ENCODE measurements at places on chromosomes 16 and 17. TPM values are rescaled to one million over a fixed set of nuclear protein-coding genes. Genes with fewer than 3 reads are reported as not detected.

DOC2A gene
- total RNA-seq = 0.94 TPM

ENDOV gene
- total RNA-seq = 21.4 TPM

ZNF200 gene
- 8.5 TPM for total RNA-seq

GRCh38 chr17:75241996-75242460, 19.4 kb downstream of the GGA3 start:
- no peaks in the 10 kb centered on the region for H3K4me1 ChIP-seq
- no peak overlapping the region for H3K4me3 ChIP-seq
- no peak for DNase-seq
- H3K27ac ChIP-seq = no peak overlapping the region
- H3K27me3 ChIP-seq = no peaks in the 10 kb centered on the region
- H3K36me3 ChIP-seq = peaks cover 91% of the 10 kb centered on the region

RHBDL3 gene
- total RNA-seq = not detected

KRTAP3-1 gene
- not detected for total RNA-seq

- no peak overlapping the region for H3K27ac ChIP-seq
- DNase-seq = no peak
- H3K36me3 ChIP-seq = no peaks in the 10 kb centered on the region
- H3K4me1 ChIP-seq = peaks cover 15% of the 10 kb centered on the region
- no peak overlapping the region for H3K4me3 ChIP-seq
- no peaks in the 10 kb centered on the region for H3K27me3 ChIP-seq
These were observed 18.9 kb downstream of the VASN start for GRCh38 chr16:4390266-4391260.

- DNase-seq = no peak
- no peak overlapping the region for H3K4me3 ChIP-seq
- no peaks in the 10 kb centered on the region for H3K4me1 ChIP-seq
- no peaks in the 10 kb centered on the region for H3K36me3 ChIP-seq
These were observed 475.9 kb downstream of the HS3ST3B1 start for GRCh38 chr17:14776791-14777190.

GRCh38 chr16:11411059-11411550, 65.8 kb downstream of the RMI2 start:
- H3K36me3 ChIP-seq = no peaks in the 10 kb centered on the region
- no peak overlapping the region for H3K4me3 ChIP-seq
- peaks cover 5% of the 10 kb centered on the region for H3K4me1 ChIP-seq

GRCh38 chr16:81522108-81522701, 77.6 kb downstream of the CMIP start:
- no peaks in the 10 kb centered on the region for H3K27me3 ChIP-seq
- H3K36me3 ChIP-seq = no peaks in the 10 kb centered on the region
- no peak for DNase-seq
- peaks cover 30% of the 10 kb centered on the region for H3K4me1 ChIP-seq
- no peak overlapping the region for H3K4me3 ChIP-seq

GRCh38 chr16:54240271-54241129, 46.1 kb downstream of the IRX3 start:
- no peak overlapping the region for H3K27ac ChIP-seq
- no peaks in the 10 kb centered on the region for H3K36me3 ChIP-seq
- no peaks in the 10 kb centered on the region for H3K27me3 ChIP-seq
- H3K4me3 ChIP-seq = no peak overlapping the region

SLC5A11 gene
- total RNA-seq = not detected

DNA sequence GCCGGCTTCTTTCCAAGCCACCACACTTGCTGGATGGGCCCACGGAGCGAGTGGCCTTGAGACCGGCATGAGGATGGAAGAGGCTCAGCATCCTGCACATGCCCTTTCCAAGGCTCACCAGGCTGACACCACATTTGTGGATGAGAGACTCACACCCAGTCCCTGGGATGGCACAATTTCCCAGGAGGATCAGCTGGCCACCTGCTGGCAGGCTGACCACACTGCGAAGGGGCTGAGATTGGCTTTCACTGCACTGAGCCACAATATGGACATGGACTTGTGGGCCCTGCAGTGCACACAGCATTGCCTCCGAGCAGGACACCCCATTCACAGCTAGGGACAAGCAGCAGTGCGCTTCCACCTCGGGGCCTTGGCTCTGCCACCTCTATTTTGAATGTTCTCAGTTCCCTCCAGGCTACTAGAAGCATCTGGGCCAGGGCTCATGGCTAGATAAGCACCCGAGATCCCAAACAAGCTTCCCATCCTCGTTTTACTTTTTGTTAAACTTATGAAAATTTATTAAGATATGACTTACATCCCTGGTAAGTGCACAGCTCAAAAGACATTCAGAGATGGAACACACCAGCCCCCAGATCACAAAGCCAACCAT, 25.3 kb upstream of the KSR1 start:
- H3K27ac ChIP-seq = no peak overlapping the region
- H3K4me1 ChIP-seq = no peaks in the 10 kb centered on the region
- H3K4me3 ChIP-seq = no peak overlapping the region

DNA sequence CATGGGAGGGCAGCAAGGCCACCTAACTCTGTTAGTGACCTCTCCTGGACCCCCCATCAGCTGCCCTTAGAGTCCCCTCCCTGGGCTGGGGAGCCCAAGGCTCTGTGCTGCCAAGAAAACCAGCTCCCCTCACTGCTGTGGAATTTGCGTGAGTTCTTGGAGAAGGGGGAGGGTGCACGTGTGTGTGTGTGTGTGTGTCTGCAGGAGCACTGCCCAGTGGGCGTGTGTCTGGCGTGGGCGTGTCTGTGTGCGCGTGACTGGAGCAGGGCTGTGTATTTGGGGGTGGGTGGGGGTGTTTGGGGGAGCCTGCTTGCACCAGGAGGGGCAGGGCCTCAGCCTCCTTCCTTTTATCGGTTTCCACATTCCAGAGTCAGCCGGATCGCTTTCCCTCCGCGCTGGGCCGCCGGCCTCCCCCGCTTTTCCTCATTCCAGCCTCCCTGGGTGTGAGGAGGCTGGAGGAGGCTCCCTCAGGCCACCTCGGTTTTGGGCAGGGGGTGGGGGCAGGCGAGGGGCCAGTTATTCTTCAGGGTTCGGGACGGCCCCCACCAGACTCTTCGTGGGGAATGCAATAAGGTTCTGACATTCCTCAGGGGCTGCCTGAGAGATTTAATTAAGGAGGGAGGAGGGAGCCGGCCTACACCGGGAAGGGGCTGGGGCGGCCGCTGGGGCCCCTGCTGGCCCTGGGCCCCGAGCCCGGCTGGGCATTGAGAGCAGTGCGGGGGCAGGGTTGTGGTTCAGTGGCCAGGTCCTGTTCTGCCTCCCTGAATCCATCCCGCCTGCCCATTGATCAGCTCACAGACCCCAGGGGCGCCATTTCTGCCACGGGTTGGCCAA, 2.5 kb downstream of the VASN start:
- H3K27ac ChIP-seq = peak overlapping the region; percentile 93
- no peaks in the 10 kb centered on the region for H3K36me3 ChIP-seq
- H3K27me3 ChIP-seq = no peaks in the 10 kb centered on the region
- H3K4me1 ChIP-seq = peaks cover 83% of the 10 kb centered on the region
- H3K4me3 ChIP-seq = no peak overlapping the region
- DNase-seq = peak; percentile 91

GRCh38 chr16:15854906-15855703, 1.7 kb downstream of the MYH11 start:
- no peak overlapping the region for H3K4me3 ChIP-seq
- DNase-seq = no peak
- H3K27ac ChIP-seq = no peak overlapping the region
- H3K36me3 ChIP-seq = no peaks in the 10 kb centered on the region
- peaks cover 18% of the 10 kb centered on the region for H3K4me1 ChIP-seq

KRTAP4-6 gene
- total RNA-seq = not detected

DNA sequence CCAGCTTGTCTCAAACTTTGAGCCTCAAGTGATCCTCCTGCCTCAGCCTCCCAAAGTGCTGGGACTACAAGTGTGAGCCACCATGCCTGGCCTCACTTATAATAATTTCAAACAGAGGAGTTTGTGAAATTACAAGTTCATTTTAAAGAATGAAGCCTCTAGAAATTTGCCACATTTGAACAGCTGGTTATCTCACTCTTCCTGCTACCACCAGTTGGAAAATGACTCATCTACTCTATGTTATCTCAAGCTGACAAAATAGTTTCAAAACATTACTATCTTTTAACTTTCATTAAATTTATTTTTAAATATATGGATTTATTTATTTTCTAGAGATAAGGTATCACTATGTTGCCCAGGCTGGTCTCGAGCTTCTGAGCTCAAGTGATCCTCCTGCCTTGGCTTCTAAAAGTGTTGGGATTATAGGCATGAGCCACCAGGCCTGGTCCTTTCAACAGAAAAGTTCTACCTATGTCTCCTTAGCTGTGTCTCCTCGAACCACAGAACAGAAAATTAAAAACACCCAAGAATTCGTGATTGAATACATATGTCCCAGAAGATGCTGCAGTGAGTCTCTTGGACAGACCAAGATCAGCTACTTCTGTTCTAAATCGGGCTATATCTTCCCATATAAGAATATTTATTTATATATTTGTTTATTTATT, 47.6 kb downstream of the MYH13 start:
- no peak for DNase-seq
- no peaks in the 10 kb centered on the region for H3K4me1 ChIP-seq
- no peak overlapping the region for H3K4me3 ChIP-seq
- no peaks in the 10 kb centered on the region for H3K36me3 ChIP-seq

GPR179 gene
- total RNA-seq = not detected

GRCh38 chr17:72795941-72796340, 296.5 kb downstream of the SLC39A11 start:
- H3K27ac ChIP-seq = no peak overlapping the region
- H3K36me3 ChIP-seq = no peaks in the 10 kb centered on the region
- DNase-seq = no peak
- H3K4me3 ChIP-seq = no peak overlapping the region

ANKRD40CL gene
- total RNA-seq = not detected

UBE2O gene
- total RNA-seq = 38.9 TPM

SRL gene
- 1.1 TPM for total RNA-seq

Measured in thyroid gland (tissue), 4 donors.